ENCODE measurements at places on chromosomes 12 and 14. TPM values are rescaled to one million over a fixed set of nuclear protein-coding genes. Genes with fewer than 3 reads are reported as not detected.

Gene CLEC6A
- total RNA-seq, result not detected

Gene CSAD
- total RNA-seq, result 23.7 TPM

Gene ERP27
- total RNA-seq, result 2.5 TPM

Gene GALNT16
- total RNA-seq, result not detected
